ENCODE measurements at places on chromosomes 6 and 20.

- DNase-seq, result peak; percentile 20
Measured at GRCh38 chr6:118677193-118677592, 25.8 kb upstream of the CEP85L start.

GRCh38 chr6:111070105-111071005, 16.9 kb upstream of the SLC16A10 start:
- no peak for DNase-seq

GRCh38 chr20:51688600-51689244, 79.5 kb downstream of the ATP9A start:
- no peak for DNase-seq

- no peak for DNase-seq
Measured at GRCh38 chr6:125831659-125832058, 40.9 kb downstream of the NCOA7 start.

DNA sequence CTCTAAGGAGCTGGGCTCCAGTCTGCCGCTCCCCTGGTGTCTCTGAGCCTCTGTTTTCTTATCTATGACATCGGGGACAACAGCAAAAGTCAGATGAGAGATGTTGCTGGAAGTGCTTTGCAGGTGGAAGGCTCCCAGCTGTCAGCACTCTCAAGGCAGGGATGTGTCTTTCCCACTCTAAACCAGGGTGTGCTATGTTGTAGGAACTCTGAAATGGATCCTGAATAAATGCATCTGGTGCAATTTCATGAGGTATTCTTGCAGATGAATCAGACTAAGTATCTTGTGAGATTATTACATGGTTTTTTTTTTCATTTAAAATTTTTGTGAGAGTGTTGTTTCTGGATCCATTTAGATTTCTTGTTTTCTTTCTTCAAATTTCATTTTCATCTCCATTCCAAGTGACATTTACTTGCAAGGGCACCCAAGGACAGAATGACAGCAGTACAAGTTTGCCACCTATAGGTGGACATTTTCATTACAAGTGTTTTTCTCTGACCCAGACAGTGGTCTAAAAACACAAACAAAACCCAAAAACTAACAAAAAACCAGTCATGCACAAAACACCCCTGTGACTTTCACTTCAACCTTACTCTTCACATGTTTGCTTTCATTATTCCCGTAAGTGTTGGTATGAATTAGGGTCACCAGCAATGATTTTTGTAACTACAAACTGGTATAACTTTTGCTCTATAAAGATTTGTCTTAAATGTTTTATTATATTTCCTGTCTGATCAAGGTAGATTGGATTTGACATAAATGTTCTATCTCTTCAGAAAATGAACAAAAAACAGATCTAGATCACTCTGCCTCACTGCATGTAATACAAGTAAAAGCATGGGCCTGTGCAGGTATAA, 14.7 kb upstream of the SIM1 start:
- peak; percentile 46 for DNase-seq
